ENCODE measurements at places on chromosomes 6 and 20.

DNA sequence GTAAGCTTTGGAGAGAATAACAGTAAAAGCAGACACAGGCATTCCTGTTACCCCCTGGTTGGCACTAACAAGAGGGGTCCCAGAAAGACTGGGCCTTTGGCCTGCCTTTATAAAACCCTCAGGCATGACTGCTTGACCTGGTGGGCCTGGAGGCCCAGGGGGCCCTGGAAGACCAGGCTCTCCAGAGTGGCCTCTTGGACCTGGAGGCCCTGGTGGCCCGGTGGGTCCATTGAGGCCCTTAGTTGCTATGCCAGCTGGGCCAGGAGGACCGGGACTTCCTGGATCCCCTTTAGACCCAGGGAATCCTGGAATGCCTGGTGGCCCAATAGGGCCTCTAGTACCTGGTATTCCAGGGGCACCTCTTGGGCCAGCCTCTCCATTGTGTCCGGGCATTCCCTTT is 5.5 kb downstream of the COL10A1 start:
- DNase-seq: no peak

DNA sequence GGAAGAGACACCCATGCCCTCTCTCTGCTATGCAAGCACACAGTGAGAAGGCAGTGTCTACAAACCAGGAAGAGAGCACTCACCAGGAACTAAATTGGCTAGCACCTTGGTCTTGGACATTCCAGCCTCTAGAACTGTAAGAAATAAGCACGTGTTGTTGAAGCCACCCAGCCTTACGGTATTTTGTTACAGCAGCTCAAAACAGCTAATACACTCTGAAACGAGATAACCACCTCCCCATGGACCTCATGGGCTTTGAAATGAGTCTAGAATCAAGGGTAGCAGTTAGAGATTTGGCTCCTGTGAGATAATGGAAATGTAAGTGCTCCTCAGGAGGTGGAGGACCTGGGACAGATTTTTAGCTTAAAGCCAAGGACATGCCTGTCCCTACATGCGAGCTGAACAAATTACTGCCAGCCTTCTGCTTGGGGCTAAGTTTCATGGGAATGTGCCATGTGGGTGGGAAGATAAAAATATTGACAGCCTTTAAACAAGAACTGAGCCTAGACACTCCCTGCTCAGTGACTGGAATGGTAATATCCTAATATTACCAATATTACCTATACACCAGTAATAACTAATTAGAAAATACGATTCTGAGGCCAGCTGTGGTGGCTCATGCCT is 3.9 kb upstream of the ZNF318 start:
- DNase-seq: no peak

GRCh38 chr6:130908188-130908587 is 81.0 kb downstream of the SMLR1 start:
- no peak for DNase-seq

GRCh38 chr20:19849341-19850197 is 91.5 kb downstream of the RIN2 start:
- DNase-seq: no peak

DNA sequence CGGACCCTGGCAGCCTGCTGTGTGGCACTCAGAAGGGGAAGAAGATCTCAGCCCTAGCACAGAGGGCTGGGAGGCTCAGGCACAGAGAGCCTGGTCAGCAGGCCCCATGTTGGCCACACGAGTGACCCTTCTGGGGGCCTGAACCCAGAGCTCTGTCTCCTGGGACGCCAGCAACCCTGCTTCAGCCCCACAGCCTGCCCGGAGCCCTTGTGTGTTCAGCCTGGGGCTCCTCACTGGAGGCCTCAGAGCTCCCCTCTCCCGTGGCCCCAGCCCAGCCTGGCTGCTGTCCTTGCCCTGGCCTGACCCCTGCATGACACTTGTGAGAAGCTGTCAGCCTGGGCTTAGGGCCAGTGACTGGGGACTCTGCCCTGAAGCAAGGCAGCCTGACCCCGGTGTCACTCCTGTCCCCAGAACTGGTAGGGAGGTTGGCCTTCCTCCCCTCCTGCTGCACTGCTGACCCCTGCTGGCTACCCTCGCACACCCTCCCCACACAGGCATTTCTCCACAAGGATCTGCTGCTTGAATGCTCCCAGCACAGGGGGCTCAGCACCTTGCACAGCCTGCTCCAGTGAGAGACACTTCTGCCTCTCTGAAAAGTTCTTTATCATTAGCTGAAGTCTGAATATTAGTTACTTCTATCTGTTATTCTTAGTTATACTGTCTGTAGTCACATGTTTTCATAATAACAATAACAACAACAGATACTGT is 15.4 kb upstream of the IP6K3 start:
- DNase-seq: no peak

DNA sequence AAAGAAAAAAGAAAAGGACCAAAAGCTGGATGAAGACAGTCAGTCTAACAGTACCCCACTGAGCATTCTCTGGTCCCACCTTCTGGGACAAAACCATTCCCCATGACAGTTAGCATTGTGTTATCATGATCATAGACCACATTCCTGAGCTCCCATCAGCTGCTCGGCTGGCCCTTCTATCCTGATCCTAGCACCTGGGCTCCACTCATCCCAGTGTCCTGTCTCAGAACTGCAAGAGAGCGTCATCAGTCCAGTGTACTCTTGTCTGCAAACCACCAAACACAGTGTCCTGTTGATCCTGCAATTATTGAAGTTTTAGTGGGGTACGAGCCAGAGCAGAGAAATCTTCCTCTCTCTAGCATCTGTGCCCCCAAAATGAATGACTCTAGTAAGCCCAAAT is 16.0 kb upstream of the TAAR1 start:
- DNase-seq: no peak

DNA sequence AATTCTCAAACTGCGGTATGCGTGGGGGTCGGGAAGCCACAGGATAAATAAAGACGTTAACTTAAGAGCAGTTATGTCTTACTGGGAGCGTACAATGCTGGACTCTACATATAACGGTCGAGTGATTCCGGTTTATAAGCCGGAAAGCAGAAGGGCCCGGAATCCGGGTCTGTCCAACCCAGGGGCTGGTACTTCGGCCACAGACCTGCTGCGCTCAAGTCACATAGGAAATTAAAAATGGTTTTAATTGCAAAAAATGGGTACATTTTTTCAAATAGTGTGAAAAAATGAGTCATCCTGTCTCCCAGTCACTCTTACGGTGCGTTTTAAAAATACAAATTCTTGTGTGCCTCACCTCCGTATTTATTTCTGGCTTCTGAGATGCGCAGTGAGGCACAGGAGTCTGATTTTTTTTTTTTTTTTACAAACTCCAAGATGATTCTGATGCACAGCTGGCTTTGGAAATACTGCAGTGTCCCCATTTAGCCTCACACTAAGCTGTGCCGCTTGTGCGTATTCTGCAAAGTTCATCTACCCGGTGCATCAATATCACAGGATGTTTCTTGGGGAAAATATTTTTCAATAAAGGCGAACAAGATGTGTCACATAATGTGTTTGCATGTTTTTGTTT is 1.0 kb downstream of the PCIF1 start:
- DNase-seq: no peak

- no peak for DNase-seq
Observed at GRCh38 chr6:17482711-17483110, 89.3 kb downstream of the CAP2 start.

DNA sequence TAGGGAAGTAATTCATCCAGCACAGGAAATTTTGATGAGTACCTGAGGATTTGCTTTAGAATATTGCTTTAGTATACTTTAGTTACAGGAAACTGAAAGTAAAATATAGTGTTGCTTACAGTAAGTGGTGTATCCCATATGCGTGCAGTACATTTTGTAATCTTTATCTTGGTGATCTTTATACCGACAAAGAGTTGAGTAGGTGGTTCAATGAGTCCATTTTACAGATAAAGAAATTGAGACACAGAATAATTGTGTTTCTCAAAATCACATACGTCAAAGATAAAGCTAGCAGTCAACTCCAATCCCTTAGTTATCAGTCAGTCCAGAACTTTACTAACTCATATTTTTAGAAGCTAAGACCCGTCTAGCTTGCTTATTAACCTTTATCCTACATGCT is 65.8 kb upstream of the E2F3 start:
- no peak for DNase-seq

DNA sequence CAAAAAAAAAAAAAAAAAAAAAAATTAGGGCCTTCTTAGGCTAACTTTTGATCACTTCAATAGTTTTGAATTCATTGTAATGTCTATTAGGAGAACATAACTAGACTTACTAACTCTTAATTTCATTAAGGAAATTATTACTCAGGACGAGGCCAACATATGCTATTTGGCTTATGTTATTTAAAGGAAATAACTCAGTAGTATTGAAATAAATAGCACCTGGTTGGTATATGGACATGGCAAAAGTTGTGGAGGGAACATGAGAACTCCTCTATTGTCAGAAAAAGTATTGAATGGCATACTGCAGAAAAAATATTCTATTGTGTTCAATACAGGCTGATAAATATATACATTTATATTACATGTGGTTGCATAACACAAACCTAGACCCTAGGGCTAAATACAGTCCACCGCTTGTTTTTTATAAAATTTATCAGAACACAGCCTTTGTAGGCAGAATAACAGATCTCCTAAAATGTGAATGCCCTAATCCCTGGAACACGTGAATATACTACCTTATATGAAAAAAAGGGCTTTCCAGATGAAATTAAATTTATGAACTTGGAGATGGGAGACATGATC is 18.0 kb downstream of the CYP24A1 start:
- DNase-seq: no peak

- DNase-seq: no peak
Observed at GRCh38 chr20:20173254-20173653, 120.9 kb downstream of the CFAP61 start.

GRCh38 chr20:841568-842546 is 8.3 kb downstream of the FAM110A start:
- no peak for DNase-seq

- no peak for DNase-seq
Observed at GRCh38 chr6:163735076-163735475, 320.6 kb downstream of the QKI start.

- DNase-seq: no peak
Observed at GRCh38 chr6:36249536-36249935, 20.3 kb upstream of the PNPLA1 start.

GRCh38 chr6:114886670-114887436 is 544.0 kb upstream of the HS3ST5 start:
- DNase-seq: no peak

DNA sequence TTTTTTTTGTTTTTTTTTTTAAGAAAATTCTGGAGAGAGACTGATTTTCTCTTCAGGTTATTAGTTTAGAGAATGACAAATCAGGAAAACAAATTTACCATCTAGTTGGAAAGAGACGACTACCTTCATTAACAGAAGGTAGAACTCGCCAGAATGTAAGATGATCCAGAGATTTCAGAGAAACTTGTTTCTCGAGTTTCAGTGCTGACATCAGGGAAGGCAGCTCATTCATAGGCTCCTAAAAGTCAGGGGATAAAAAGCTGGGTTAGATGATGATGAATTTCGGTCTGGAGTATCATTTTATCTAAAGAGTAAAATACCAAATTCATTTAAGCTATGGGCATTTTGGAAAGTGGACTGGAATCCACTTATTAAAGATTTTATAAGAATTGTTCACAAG is 27.9 kb downstream of the ZNF334 start:
- DNase-seq: no peak

GRCh38 chr6:112117554-112117953 is 30.2 kb downstream of the FAM229B start:
- DNase-seq: no peak

GRCh38 chr20:45098103-45098773 is 2.7 kb downstream of the KCNS1 start:
- no peak for DNase-seq

- DNase-seq: no peak
Observed at GRCh38 chr6:2404211-2404929, 159.0 kb upstream of the GMDS start.

DNA sequence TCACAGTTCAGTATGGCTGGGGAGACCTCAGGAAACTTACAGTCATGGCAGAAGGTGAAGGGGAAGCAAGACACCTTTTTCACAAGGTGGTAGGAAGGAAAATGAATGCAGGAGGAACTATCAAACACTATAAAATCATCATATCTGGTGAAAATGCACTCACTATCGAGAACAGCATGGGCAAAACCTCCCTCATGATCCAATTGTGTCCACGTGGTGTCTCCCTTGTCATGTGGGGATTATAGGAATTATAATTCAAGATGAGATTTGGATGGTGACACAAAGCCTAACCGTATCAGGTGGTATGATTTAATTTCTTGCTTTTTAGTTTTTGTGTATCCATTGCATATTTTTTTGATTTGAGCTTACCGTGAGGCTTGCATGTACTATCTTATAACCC is 133.2 kb upstream of the SYNCRIP start:
- no peak for DNase-seq

GRCh38 chr6:159915397-159915796 is 24.6 kb downstream of the MAS1 start:
- no peak for DNase-seq

DNA sequence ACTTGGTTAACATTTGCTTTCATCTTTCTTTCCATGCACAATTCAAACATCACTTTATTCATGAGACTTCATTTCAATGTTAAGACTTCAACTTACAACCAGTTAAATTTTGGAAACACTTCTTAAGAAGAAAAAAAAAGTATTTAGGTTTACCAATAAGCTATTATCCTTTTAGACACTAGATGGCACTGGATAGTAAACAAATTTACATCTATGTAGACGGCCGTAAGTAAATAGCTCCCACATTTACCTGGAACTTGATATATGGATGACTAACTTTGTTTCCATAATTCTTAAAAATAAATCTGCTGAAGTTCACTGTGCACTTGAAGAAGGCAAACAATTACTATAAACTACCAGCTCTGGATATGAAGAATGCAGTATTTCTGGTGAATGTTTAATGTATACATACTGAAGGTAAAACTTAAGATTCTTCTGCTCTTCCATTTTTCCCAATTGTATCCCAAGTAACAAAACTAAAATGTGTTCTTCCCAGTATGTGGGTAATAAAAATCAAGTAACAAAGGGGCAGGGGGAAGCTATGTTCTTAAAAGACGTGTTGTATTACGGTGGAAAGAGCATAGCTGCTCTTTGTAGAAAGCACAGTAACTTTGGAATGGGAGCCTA is 130.6 kb upstream of the C6orf118 start:
- DNase-seq: no peak

DNA sequence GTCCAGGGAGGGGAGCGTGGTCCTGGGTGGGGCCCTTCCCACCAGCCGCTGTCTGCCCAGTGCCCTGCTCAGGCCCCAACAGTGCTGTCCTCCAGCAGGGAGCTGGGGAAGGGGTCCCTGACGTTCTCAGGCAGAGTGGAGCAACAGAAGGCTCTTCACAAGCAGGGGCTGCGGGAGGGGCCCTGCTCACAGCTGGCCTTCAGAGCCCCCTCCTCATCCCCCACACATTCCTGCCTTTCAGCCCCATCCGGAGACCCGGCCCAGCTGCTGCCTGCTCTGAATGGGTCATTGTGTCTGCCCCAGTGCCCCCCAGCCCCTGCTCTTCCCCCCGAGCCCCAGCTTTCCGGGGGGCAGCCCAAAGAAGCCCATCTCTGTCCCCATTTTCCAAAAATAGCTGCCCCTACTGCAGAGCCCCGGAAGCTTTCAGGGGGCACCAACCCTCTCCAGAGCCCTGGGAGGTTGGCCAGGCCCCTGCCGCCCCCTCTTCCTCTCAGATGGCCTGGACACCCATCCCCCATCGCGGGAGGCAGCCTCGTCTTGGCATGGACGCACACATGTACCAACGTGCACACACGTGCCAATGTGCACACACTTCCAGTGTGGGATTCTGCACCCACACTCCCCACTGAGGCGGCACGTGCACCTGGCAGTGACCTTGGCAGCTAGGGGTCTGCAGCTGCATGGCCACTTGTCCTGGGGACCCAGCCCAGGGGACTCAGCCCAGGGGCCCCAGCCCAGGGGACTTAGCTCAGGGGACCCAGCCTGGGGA is 3.7 kb downstream of the COL20A1 start:
- DNase-seq: no peak

GRCh38 chr6:149934249-149935156 is 7.3 kb upstream of the ULBP2 start:
- DNase-seq: no peak

Measured in GM18507 (cell line).